ENCODE measurements at places on chromosomes 2 and 18.

DNA sequence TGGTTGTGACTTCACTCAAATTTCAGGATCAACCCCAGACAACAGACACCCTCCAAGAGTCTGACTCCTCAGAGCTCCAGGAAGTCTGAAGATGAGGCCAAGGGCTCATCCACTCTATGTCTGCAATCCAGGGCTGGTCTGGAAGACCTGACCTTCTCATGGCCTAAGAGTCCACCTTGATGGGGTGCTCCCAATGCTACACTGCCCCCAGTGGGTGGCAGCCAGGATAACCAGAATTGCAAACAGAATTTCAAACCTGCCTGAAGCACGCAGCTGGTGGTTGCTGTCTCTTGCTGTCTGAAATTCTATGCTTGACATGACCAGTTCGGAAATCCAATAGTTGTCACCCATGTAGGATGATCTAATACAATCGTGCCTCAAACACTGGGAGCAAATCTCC lies 96.0 kb downstream of the UXS1 start:
- no peak for DNase-seq

DNA sequence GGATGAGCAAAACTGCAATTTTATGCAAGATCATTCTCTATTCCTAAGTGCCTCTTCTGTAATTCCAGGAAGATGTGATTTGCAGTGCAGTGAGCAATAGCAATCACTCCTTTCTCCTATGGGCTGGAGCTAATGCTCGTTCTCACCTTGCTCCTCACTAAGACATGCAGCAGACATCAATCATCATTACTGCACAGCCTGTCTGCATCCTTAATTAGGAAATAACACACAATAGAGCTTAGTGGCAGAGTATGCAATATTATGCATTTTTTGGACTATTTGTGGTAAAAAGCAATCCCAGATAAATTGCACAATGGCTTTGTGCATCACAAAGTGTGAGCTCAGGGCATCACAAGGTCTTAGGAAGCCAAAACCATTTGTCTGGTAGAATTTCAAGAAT lies 32.6 kb upstream of the RAPH1 start:
- no peak for DNase-seq

DNA sequence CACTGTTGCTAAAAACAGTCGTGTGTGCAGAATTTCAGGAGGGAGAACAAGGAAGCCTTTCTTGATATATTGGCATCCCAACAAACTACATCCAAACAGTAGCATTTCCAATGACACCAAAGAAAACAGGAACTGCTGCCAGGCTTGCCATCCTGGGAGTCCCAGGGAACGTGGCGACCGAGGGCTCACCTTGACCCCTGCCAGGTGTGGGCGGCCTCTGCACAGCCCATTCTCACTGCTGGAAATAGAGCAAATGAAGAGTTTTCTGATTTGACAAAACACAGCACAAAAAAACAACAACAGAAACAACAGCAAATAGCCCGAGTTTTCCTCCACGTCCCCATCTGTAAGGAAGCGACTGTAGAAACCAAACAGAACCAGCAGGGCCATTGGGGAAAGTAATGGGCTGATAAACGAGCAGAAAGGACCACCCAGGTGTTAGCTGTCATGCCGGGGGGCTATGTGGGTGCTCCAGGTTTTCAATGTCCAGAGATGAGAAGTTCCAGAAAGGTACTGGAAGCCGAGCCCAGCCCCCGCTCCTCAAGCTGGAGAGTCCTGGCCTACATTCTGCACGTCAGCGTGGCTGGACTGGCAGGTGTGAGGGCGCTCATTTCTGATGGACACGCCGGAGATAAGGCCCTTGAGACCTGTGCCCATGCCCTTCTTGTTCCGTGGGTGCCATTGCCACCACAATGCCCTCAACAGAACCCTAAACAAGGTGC lies 80.8 kb downstream of the TWIST2 start:
- DNase-seq, result no peak

GRCh38 chr2:27940090-27940671 lies 49.7 kb downstream of the BABAM2 start:
- DNase-seq, result no peak

DNA sequence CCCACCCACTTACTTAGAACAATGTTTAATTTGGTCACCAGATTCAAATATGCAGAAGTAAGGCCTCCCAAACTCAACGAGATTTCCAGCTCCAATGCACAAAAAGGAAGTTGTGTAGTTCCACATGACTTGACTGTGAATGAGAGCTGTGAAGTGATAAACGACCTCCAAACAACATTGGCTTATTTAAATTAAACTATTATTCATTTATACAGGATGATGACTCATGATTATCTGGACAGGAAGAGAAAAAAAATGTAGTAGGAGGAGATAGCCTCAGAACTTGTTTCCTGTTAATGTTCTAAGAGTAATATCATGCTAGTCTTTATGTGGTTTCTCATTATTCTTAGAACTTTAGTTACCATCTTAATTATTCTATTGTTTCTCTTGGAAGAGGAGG lies 237.3 kb downstream of the C1D start:
- peak; percentile 70 for DNase-seq

DNA sequence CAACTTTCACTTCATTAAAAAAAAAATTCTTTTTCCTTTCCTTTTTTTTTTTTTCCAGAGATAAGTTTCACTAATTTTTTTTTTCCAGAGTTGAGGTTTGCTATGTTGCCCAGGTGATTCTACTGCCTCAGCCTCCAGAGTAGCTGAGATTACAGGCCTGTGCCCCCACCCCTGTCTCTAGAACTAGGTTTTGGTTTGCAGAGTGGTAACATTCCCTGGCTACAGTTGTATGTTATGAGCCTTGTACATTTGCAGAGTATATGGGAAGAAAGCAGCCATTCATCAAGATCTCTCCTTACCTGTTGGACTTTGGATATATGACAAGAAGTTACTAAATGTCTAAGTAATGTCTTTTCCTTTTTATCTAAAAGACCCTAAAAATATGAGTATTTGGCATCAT lies 298.4 kb downstream of the MYCN start:
- DNase-seq, result no peak

DNA sequence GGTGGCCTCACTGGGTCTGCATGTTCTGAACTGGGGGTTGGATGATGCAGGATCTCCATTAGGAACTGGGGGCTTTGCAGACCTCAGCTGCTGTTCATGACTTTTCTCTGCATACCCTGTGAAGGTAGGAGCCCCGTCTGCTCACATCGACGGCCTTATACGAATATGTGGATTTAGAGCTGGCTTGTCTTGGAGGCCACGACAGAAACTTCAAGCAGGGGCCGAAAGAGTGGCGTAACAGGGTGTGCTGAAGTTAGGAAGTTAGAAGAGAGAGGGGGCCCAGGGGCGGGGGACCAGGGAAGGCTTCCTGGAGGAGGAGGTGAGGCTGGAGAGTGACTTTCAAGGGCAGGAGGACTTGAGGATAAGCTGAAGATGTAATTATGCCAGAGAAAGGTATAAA lies 144.9 kb downstream of the TSN start:
- DNase-seq, result no peak

DNA sequence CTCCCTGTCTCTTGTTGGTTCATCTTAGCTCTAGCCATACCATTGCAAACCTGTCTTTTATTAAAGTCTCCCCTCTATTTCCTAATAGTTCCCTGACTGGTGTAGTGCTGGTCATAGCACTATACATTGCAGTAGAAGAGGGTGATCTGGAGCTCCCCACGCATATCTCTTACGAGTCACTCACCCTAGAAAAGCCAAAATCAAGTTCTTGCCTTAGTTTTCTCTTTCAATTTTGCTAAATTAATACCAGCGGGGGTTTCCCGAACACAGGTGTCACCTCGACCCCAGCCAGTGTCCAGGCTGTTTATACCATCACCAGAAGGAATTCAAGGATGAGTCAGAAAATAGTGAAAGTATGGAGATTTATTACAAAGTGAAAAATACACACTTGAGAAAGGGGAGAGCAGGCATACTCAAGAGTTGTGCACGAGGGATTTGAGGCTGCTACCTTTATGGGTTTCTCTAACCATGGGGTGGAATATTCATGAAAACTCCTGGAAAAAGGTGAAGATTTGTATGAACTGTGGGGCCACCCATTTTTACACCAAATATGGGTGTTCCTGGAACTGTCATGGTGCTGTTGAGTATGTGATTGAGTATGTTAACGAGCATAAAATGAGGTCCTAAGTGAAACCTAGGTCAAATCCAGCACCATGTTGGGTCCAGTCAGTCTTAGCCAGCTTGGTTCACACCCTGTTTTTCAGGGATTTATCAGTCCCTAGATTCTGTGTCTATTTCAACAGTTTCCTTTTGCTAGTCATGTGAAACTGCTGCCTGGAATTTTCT lies 20.2 kb downstream of the PROKR1 start:
- no peak for DNase-seq

GRCh38 chr2:78304678-78305077 lies 720.8 kb upstream of the REG3G start:
- no peak for DNase-seq

GRCh38 chr2:103010306-103010705 lies 248.5 kb downstream of the TMEM182 start:
- DNase-seq, result no peak

DNA sequence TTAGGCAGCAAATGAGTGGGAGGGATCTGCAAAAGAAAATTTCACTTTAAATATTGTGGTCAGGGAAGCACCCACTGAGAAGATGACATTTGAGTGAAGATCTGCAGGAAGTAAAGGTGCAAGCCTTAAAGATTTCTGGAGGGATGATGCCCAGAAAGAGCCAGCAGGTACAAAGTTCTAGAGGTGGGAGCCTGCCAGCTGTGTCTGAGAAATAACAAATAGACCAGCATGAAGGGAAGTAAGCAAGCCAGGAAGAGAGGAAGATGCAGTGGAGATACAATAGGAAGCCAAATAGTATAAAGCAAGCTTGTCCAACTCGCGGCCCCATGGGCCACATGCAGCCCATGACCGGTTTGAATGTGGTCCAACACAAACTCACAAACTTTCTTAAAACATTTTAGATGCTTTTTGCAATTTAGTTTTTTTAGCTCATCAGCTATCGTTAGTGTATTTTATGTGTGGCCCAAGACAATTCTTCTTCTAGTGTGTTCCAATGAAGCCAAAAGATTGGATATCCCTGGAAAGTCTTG lies 489.9 kb downstream of the DCC start:
- DNase-seq, result no peak

- no peak for DNase-seq
Observed at GRCh38 chr2:121408641-121409040, 122.0 kb upstream of the RNU4ATAC start.

GRCh38 chr2:155309483-155309882 lies 611.0 kb downstream of the KCNJ3 start:
- no peak for DNase-seq

GRCh38 chr2:43340066-43340465 lies 113.7 kb upstream of the ZFP36L2 start:
- DNase-seq, result no peak

GRCh38 chr2:55114597-55114996 lies 64.3 kb upstream of the RTN4 start:
- no peak for DNase-seq

- DNase-seq, result no peak
Observed at GRCh38 chr2:35522450-35522849, 833.1 kb upstream of the CRIM1 start.

DNA sequence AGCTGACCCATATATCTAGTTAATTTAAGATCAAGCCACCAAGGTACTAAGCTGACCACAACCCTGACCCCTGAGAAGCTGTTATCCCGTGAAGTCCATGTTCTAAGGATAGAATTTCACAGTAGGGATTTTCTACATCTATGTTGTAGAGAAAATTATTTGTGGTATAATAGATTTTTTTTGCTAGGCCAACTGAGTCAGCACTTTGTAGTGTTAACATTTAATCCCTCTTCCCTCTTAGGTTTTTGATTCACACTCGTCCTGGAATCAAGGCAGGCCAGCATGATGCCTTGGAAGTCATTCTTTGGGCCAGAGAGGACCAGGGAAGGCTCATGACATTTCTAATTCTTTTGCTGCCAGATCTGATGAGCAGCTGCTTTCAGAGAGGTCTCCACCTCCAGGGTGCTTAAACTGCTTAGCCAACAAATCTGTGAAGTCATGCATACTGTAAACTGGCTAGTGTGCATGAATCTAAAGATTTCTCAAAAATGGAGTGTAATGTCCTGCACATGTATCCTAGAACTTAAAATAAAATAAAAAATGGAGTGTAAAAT lies 102.5 kb downstream of the RBM43 start:
- no peak for DNase-seq

- DNase-seq, result no peak
Observed at GRCh38 chr2:197992482-197993133, 188.2 kb downstream of the PLCL1 start.

- no peak for DNase-seq
Observed at GRCh38 chr2:210524533-210524932, 31.9 kb upstream of the CPS1 start.

GRCh38 chr18:46719388-46719787 lies 37.5 kb downstream of the ST8SIA5 start:
- DNase-seq, result no peak

GRCh38 chr2:53114582-53114981 lies 653.0 kb upstream of the CHAC2 start:
- DNase-seq, result no peak

DNA sequence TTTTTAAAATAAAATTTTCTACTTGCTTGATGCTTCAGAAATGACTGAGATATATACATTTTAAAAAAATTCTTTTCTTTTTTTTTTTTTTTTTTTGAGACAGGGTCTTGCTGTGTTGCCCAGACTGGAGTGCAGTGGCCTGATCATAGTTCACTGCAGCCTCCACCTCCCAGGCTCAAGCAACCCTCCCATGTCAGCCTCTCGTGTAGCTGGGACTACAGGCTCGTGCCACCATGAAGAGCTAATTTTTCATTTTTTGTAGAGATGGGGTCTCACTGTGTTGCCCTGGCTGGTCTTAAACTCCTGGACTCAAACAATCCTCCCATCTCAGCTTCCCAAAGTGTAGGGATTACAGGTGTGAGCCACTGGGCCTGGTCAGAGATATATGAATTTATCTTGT lies 12.9 kb downstream of the CYS1 start:
- no peak for DNase-seq

GRCh38 chr2:216773072-216773471 lies 77.7 kb upstream of the IGFBP5 start:
- DNase-seq, result no peak

GRCh38 chr2:191018643-191019119 lies 4.7 kb upstream of the STAT1 start:
- DNase-seq, result no peak

- DNase-seq, result no peak
Observed at GRCh38 chr2:232977438-232977971, 35.6 kb downstream of the NGEF start.

DNA sequence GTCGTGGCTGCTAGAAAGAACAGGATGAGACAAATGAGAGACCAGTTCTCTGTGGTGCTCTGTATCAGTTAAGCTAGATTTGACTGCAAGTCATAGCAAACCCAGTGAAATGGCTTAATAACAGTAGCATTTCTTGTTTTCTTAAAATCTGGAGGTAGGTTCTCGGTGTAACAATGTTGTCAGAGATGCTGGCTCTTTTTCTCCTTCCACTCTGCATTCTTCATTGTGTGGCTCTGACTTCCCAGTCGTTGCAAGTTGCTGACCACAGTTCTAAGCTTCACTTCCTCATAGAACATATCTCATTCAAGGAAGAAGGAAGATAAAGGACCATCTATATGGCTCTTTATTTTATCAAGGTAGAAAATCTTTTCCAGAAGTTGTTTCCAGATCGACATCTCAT lies 7.9 kb upstream of the CKAP2L start:
- DNase-seq, result no peak
